ENCODE measurements at places on chromosomes 4 and X.
A peak's percentile ranks its signal among the peaks of the same experiment; 100 is the strongest.

GRCh38 chrX:147322496-147322895, 508.0 kb upstream of the CXorf51A start:
- no peak for DNase-seq

GRCh38 chrX:18017411-18017810, 156.3 kb upstream of the RAI2 start:
- no peak for DNase-seq

DNA sequence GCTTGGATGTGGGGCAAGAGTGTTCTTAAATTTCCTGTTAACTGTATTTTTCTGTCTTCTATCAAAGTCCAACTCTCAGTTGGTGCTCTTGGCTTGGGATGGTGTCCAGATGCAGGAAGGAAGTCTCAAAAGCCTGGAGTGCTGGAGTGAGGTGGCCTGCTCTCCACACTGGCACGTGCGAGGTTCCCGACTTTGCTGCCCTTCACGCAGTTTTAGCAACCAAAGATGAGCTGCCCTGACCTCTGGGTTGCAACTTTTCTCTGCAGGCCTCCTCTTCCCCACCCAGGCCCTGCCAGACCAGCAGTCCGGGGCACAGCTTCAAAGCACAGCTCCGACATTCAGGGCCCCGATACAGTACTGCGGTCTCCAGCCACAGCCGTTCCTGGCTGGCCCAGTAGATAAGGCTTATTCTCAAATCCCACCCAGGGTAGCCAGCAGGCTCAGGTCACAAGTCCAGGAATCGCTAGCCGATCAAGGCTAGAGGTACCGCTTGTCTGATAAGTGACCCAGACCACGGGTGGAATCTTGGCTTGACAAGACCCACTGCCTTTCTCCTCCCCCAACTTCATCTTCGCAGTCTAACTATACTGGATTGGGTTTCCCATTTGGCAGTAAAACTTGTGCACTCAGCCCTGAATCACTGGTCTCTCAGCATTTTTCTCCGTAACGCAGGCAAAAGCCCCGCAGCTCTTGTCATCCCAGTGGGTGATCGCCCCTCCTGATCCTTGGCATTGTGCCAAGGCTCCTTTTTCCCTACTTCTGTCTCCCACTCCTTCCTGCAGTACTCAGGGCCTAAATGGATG, 21.8 kb upstream of the JADE1 start:
- DNase-seq = no peak

GRCh38 chrX:17104433-17104832, 158.0 kb downstream of the REPS2 start:
- no peak for DNase-seq

DNA sequence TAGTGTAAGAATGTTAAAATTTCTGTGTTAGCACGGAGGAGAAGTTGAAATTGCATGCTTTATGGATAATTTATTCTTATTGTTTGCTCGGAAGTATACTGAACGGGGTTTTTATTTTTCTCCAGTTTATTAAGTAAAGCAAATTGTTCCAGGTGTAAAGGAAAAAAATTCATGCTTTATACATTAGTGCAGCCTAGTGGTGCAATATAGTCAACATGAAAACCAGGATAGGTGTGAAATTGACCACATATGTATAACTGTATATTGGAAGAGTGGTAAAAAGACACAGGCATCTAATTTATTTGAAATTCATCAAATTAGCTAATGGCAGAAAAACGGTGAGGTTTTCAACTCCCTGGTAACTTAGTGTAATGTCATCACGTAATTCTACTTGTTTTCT, 959 bp downstream of the BRS3 start:
- DNase-seq = no peak

- no peak for DNase-seq
These were observed 78.7 kb downstream of the WDFY3 start for GRCh38 chr4:84887824-84888223.

GRCh38 chr4:47836641-47837093, 1.2 kb downstream of the CORIN start:
- no peak for DNase-seq

GRCh38 chrX:24925430-24925829, 90.3 kb downstream of the ARX start:
- DNase-seq = no peak

DNA sequence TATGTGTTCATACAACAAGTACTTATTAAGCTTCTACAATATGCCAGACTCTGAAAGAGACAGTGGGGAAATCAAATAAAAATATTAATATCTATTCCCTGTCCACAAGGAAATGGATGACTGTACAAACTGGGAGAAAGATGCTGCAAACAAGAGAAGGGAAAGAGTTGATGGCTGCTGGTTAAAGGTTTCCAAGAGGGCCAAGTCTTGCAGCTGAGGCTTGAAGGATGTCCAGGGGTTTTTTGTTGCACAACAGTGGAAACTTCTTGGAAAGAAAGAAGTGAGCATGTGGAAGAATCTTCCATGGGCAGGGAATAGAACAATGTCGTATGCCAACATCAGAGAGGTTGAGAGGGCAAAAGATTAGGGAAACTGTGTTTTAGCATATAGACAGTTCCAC, 95.8 kb downstream of the MID1 start:
- no peak for DNase-seq

DNA sequence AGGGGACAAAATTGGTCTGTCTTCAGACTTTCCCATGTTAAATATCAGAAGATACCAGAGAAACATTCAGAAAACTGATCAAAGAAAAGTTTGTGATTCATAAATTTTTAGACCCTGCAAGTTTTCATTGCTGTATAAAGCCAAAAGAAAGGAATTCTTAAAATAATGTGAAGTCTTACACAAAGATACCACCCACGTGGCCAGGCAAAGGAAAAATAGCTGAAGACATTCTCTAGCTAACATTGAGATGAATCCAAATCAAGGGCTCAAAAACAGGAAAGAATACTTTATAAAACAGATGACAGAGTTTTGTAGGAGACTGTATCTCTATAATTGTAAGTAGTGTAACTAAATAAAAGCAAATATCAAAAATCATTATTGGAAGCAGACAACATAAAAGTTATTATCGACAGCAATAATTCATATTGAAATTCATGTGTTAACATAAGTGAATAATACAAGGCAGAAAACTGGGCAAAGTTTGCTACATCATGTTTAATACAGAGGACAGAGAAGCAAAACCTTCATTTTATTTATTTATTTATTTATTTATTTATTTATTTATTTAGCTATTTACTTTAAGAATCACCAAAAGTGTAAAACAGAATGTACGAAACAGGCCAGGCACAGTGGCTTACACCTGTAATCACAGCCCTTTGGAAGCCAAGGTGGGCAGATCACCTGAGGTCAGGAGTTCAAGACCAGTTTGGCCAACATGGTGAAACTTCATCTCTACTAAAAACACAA, 204.6 kb upstream of the SLIT2 start:
- no peak for DNase-seq

- peak; percentile 53 for DNase-seq
These were observed 194.6 kb upstream of the FTHL17 start for GRCh38 chrX:31266203-31267076.

GRCh38 chr4:188987011-188987410, 847.8 kb downstream of the TRIML1 start:
- no peak for DNase-seq

- DNase-seq = no peak
These were observed 272.9 kb upstream of the ARX start for GRCh38 chrX:25288676-25289075.

DNA sequence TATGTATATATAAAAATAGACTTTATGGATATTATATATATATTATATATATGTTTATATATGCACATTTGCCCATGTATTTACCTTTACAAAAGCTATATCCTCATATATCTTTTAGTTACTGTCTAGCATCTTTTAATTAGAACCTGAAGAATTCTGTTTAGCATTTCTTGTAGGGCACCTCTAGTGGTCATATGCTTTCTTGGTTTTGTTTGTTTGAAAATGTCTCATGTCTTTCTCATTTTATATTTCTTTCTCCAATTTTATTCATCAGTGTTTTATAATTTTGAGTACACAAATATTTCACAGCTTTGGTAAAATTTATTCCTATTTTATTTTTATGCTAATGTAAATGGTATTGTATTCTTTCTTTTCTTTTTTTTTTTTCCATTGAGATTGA, 70.3 kb upstream of the SPIN4 start:
- no peak for DNase-seq

DNA sequence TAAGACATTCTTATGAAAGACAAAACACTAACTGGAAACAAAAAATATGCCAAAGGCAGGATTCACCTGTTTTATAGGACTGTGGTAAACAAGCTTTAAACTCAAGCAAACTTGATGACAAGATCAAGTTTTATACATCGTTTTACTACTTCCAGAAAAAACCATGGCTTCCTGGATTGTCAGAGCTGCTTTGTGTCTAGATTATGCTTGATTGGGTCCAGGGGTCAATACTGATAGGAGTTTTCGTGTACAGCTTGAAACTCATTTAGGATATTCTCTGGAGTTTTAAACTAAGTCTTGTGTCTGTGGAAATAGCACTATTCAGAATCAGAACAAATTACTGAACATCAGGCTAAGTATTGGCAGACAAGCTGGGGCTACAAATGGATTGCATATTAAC, 13.0 kb downstream of the HCCS start:
- DNase-seq = no peak

DNA sequence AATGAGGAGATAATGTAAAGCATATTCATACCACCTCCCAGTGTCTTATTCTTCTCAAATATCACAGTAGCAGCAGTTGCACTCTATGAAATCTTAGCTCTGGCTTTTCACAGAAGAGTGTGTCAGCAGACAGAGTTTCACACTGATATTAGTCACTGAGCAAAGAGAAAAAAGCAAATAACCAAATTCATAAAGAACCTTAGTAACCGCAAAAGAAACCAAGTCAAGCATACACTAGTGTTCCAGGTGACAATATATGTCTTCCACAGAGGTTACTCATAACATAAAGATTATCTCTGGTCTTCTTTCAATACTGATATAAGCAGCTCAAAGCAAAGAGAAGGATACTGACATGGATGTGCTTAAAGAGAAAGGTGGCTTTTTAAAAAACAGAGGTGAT, 181.7 kb upstream of the EDNRA start:
- no peak for DNase-seq

DNA sequence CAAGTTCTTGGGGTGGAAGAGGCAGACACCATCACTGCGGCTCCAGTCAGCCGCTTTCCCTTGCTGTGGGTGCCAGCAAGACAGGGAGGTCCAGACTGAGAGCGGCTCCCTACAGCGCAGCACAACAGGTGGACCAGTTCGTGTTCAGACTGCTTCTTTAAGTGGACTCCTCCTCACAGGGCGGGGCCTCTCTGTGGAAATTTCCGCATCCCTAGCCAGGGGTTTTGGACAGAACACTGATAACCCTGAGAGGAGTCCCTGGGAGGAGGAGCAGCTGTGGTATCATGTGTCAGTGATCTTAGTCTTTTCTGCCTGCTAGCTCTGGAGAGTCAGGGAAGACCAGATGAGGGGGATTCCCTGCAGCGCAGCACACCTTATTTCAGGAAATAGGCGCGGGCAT, 48.5 kb downstream of the MAGEC2 start:
- no peak for DNase-seq

Data from activated CD8-positive, alpha-beta memory T cell treated with anti-CD3 and anti-CD28 coated beads for 24 hours (primary cell).